ENCODE measurements at places on chromosomes 6 and 20. TPM values are rescaled to one million over a fixed set of nuclear protein-coding genes. Genes with fewer than 3 reads are reported as not detected.
A peak's percentile ranks its signal among the peaks of the same experiment; 100 is the strongest.

- H3K27ac ChIP-seq: no peak overlapping the region
- no peaks in the 10 kb centered on the region for H3K27me3 ChIP-seq
- DNase-seq: no peak
- H3K36me3 ChIP-seq: no peaks in the 10 kb centered on the region
- no peaks in the 10 kb centered on the region for H3K4me1 ChIP-seq
Observed at GRCh38 chr6:10446548-10446947, 31.7 kb upstream of the TFAP2A start.

BPIFB4 gene
- not detected for polyA plus RNA-seq

- H3K4me1 ChIP-seq: peaks cover 10% of the 10 kb centered on the region
- peak; percentile 15 for DNase-seq
- H3K36me3 ChIP-seq: no peaks in the 10 kb centered on the region
- peaks cover 25% of the 10 kb centered on the region for H3K27me3 ChIP-seq
- no peak overlapping the region for H3K27ac ChIP-seq
- H3K4me3 ChIP-seq: no peak overlapping the region
Observed at GRCh38 chr6:136551103-136551502, 881 bp upstream of the MAP7 start.

GRCh38 chr6:43825187-43826115 is 55.4 kb downstream of the VEGFA start:
- H3K4me3 ChIP-seq: no peak overlapping the region
- DNase-seq: no peak
- H3K27me3 ChIP-seq: peaks cover under 1% of the 10 kb centered on the region
- no peaks in the 10 kb centered on the region for H3K4me1 ChIP-seq
- H3K27ac ChIP-seq: no peak overlapping the region

HLA-DPA1 gene
- polyA plus RNA-seq: 559 TPM

TRAPPC3L gene
- not detected for polyA plus RNA-seq

FOXQ1 gene
- polyA plus RNA-seq: not detected

GRCh38 chr20:4898282-4899244 is 102.7 kb downstream of the SLC23A2 start:
- peaks cover 6% of the 10 kb centered on the region for H3K4me1 ChIP-seq
- no peaks in the 10 kb centered on the region for H3K27me3 ChIP-seq
- no peak overlapping the region for H3K27ac ChIP-seq
- DNase-seq: no peak
- H3K4me3 ChIP-seq: no peak overlapping the region

GRCh38 chr6:4264601-4265000 is 129.2 kb upstream of the ECI2 start:
- H3K4me1 ChIP-seq: no peaks in the 10 kb centered on the region
- no peak overlapping the region for H3K27ac ChIP-seq
- H3K27me3 ChIP-seq: no peaks in the 10 kb centered on the region
- H3K4me3 ChIP-seq: no peak overlapping the region
- no peaks in the 10 kb centered on the region for H3K36me3 ChIP-seq
- DNase-seq: no peak

NT5E gene
- 9.9 TPM for polyA plus RNA-seq

NRSN1 gene
- not detected for polyA plus RNA-seq
